ENCODE measurements at places on chromosomes 5 and 9.

DNA sequence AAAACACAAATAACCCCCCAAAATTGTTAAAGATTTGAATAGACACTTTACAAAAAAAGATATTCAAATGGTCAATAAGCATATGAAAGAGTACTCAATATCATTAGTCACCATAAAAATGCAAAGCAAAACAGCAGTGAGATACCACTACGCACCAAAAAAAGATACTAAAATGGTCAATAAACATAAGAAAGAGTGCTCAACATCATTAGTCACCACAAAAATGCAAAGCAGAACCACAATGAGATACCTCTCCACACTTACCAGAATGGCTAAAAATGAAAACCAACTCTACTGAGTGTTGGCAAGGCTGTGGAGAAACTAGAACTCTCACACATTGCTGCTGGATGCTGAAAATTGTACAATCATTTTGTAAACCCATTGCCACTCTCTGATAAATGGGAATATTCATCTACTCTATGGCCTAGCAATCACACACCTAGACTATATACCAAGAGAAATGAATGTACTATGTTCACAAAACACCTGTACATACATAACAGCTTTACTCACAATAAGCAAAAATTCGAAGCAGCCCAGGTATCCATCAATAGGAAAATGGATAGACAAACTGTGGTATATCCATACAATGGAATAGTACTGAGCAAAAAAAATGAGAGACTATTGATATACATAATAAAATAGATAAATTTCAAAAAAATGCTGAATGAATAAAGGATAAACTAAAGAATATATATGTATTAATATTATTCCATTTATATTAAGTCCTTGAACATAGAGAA is 205.0 kb upstream of the DAPK1 start:
- no peaks in the 10 kb centered on the region for H3K27me3 ChIP-seq
- H3K27ac ChIP-seq = no peak overlapping the region

GRCh38 chr9:128552744-128553440 is 505 bp downstream of the SPTAN1 start:
- H3K27me3 ChIP-seq = no peaks in the 10 kb centered on the region
- no peaks in the 10 kb centered on the region for H3K36me3 ChIP-seq

GRCh38 chr5:173291722-173292658 is 36.2 kb downstream of the STC2 start:
- DNase-seq = no peak
- H3K27me3 ChIP-seq = no peaks in the 10 kb centered on the region
- no peak overlapping the region for H3K27ac ChIP-seq
- no peaks in the 10 kb centered on the region for H3K36me3 ChIP-seq
- peaks cover 11% of the 10 kb centered on the region for H3K4me1 ChIP-seq

GRCh38 chr5:93280518-93280917 is 300.5 kb downstream of the NR2F1-AS1 start:
- no peaks in the 10 kb centered on the region for H3K27me3 ChIP-seq
- DNase-seq = no peak
- H3K36me3 ChIP-seq = no peaks in the 10 kb centered on the region
- no peak overlapping the region for H3K27ac ChIP-seq

GRCh38 chr9:708551-709432 is 132.7 kb upstream of the DMRT1 start:
- H3K27me3 ChIP-seq = no peaks in the 10 kb centered on the region
- peaks cover 14% of the 10 kb centered on the region for H3K4me1 ChIP-seq
- no peak overlapping the region for H3K27ac ChIP-seq
- no peaks in the 10 kb centered on the region for H3K36me3 ChIP-seq

- no peak for DNase-seq
- H3K27ac ChIP-seq = no peak overlapping the region
- no peaks in the 10 kb centered on the region for H3K36me3 ChIP-seq
- no peak overlapping the region for H3K4me3 ChIP-seq
- H3K4me1 ChIP-seq = peaks cover 36% of the 10 kb centered on the region
Measured at GRCh38 chr9:133368249-133368881, 7.5 kb downstream of the SURF4 start.

Data from B cell (primary cell).